ENCODE measurements at places on chromosomes 4 and X. TPM values are rescaled to one million over a fixed set of nuclear protein-coding genes. Genes with fewer than 3 reads are reported as not detected.

Gene MAP3K15
- total RNA-seq = not detected

Gene CFAP99
- under 0.01 TPM for total RNA-seq

Gene SMIM31
- total RNA-seq = not detected

Gene HS6ST2
- total RNA-seq = 0.22 TPM

Gene REELD1
- total RNA-seq = not detected

Gene POU4F2
- total RNA-seq = not detected

Gene FRG2
- total RNA-seq = not detected

Gene GAGE12F
- total RNA-seq = not detected

Gene TIGD4
- total RNA-seq = not detected

Gene ZNF732
- under 0.01 TPM for total RNA-seq

Gene XIAP
- total RNA-seq = 50.8 TPM

Gene PRRG3
- total RNA-seq = not detected
